ENCODE measurements at places on chromosomes 1 and 21.

DNA sequence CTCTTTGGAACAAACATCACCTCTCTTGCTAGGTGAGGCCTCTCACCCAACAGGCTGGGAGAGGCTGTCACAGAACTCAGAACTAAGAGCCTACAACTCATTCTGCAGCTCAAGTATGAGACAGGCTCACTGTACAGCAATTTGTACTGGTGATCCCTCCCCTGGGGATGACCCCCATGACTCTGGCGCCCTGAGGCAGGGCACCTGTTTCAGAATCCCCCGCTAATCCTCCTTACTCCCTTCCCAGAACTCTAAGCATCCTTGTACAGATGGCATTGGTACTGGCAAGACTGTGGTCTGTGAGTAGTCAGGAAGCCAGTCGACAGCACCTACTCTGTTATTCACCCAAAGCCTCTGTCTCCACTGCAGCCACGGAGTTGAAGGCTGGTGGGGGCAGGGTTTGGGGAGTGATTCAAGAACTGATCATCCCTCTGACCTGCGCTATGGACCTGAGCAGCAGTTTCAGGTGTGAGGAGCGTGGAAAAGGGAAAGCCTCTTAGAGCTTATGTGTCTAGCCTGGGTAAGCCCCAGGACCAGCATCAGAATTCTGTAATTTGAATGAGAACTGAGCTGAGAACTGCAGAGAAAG lies 655.5 kb downstream of the KIF26B start:
- DNase-seq = no peak

DNA sequence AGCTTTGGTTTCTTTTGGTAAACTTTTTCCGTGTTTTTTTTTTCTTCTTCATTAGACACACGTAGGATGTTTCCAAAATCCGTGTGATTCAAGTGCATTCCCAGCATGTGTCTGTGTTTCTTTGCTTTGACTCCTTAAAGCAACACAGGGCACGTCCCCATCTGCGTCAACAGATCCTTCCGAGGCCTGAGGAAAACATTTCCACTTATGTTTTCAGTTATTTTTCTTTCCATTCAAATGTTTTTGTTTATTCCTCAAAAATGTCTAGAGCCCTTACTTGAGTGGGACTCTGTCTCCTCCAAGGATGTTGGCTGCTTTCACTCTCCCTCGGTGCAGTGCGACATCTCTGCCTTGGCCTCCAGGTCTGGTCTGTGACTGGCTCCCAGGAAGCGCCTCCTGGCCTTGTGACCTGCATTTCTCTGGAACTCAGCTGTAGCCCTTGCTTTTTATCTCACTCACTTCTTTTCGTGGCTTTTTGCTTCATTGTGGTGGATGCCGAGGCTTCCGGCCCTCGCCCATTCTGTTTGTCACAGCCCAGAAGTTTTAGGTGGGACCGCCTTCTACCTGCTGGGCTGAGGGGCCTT lies 31.3 kb upstream of the SLC19A1 start:
- DNase-seq = no peak

DNA sequence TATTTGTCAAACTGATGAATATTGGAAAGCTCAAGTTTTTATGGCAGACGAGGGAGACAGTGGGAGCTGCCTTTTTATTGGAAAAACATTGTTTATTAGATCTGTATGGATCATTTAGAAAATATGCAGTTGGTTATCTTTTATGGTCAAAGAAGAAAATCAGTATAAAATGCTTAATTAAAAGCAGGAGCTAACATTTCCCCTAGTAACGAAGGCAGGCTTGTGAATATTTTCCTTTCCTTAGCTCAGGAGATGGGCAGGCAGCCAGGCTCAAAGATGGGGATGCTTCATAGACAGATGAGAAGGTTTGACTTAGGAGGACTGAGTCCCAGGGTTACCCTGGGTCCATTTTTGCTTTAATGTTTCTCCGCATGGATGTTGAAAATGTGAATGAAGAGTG lies 26.0 kb downstream of the ROR1 start:
- no peak for DNase-seq

GRCh38 chr1:190864013-190864641 lies 386.5 kb upstream of the BRINP3 start:
- no peak for DNase-seq

GRCh38 chr1:43590388-43590925 lies 59.5 kb upstream of the KDM4A start:
- DNase-seq = no peak
